Fibroblast of skin of right biceps (primary cell): ENCODE measurements at places on chromosomes 2 and 18.

DNA sequence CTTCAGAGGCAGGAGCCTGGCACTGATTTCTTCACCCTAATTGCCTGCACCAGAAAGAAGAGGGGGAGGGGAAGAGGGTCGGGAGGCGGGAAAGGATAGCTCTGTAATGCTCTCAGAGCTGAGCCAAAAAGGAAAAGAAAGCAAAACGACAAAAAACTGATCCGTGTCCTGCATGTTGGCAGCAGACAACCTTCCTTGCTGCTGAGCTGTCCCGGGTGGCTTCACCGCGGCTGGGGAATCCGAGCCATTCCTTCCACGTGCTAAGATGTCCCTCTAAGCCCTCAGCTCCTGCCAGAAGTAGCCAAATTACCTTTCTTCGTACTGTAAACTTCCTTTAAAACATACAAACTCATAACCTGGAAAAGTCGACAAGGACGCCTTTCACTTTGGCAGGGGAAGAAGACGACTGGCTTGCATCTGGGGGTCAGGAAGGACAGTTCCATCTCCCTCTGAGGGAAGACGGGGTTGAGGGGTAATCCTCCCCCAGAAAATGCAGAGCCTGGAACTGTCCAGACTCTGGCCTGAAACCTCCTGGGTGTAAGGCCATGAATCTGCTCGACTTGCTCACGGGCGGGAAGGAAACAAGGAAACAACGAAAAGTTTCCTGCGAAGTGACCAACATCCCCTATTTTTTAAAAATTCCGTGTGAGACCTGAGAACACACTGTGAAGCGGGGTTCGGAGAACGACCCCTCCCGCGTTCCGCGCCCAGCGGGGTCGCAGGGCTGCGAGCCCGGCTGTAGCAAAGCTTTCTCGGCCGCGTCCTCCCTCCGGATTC is 7.7 kb downstream of the OTX1 start:
- no peak for DNase-seq

DNA sequence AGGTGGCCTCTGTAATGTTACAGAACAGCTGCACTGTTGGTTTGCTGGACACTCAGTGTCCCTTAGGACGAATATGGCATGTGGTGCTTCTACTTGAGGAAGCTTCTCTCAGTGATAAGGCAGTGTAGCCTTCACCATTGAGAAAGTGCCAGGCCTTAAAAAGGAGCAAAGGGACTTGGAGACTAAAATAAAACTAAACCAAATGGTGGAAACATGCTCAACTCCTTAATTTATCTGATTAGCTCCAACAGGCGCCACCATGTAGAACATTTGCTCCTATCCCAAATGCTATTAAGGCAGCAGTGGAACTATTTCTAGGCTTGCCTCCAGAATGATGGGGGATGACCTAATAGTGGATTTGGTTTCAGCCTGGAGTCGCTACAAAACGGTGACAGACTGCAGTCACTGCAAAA is 77.5 kb upstream of the MYL1 start:
- no peak for DNase-seq

DNA sequence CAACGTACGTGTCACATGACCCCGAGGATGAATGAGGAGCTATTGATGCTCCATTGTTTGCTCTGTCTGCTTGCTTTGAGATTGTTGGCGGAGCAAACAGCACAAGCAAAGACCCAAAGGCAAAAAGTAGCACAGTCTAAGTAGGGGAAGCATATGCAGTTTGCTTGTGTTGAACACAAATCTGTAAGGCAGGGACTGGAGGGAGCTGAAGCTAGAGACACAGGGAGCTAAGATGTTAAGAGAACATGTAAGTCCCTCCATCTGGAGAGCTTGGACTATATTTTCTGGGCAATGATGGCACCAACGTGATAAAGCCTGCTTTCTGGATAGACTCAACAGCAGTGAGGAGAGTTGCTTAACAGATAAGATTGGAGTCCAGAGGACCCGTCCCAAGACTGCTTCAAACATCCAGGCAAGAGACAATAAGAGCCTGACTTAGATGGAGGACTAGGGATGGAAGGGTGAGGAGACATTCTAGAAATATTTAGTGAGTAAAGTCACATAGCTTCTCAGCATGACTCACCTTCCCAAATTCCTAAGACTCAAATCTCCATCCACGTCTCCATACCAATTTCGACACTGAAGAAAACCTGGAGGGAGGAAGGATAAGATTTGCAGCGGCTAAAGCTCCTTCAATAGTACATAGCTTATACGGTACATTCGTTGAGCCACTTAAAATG is 88.1 kb upstream of the KLF7 start:
- peak; percentile 99 for DNase-seq

GRCh38 chr18:52903857-52904256 is 563.9 kb downstream of the DCC start:
- DNase-seq = peak; percentile 21

DNA sequence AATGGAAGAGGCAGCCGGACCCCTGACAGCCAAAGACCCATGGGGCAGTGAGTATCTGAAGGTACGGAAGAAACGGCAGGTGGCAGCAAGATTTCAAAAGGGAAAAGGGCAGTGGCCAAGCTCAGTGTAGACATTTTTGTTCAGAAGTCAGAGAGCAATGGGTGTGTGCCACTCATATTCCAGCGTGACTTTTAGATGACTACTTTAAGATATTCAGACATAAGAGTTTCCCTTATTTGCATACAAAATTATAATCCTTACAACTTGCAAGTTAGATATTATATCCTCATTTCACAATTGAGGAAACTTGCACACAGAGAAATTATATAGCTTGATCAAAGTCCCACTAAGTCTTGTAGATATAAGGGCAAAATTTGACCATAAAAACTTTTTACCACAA is 60.7 kb upstream of the CYTIP start:
- DNase-seq = no peak

DNA sequence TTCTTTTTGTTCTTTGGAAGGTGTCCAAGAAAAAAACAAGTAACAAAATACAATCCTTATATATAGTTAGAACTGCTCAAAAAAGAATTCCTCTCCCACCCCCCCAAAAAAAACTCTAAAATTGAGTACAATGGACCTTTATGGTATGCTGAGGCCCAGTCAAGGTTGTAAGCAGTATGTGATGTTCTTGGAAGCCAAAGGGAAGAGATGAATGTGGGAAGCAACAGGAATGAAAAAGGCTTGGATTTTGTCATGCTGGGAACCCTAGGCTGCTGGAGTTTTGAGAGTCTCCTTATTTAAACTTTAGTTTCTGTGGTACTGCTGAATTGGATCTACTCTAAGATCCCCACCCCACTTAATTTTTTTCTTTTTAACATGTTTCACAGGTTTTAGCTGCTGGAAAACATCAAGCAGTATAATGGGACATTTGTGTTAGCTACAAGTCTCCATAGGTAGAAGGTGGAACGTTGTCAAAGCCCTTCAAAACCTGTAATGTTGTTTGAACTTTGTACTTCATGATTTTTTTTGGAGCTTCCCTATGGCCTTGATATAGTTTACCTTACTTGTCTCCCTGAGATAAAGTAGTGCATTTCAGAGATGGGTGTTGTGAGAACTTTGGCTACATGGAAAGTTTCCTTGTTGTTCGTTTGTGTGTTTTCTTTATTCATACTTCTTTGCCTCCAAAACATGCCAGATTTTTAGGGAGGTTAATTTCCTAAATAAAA is 57.7 kb downstream of the PHLPP1 start:
- no peak for DNase-seq

GRCh38 chr2:118618279-118618678 is 229.2 kb downstream of the EN1 start:
- DNase-seq = no peak

- DNase-seq = no peak
These were observed 209.3 kb downstream of the TDRD15 start for GRCh38 chr2:21332993-21333625.
